Hepatocyte (in vitro differentiated cells): ENCODE measurements at places on chromosomes 5 and 9. TPM values are rescaled to one million over a fixed set of nuclear protein-coding genes. Genes with fewer than 3 reads are reported as not detected.

GRCh38 chr9:3361116-3361515 is 164.7 kb downstream of the RFX3 start:
- H3K27me3 ChIP-seq, result no peaks in the 10 kb centered on the region
- H3K27ac ChIP-seq, result no peak overlapping the region
- no peaks in the 10 kb centered on the region for H3K4me1 ChIP-seq
- no peak overlapping the region for H3K4me3 ChIP-seq
- no peak for DNase-seq
- H3K36me3 ChIP-seq, result no peaks in the 10 kb centered on the region

GRCh38 chr5:82403026-82403425 is 124.9 kb upstream of the RPS23 start:
- H3K36me3 ChIP-seq, result no peaks in the 10 kb centered on the region
- no peaks in the 10 kb centered on the region for H3K27me3 ChIP-seq
- no peak overlapping the region for H3K27ac ChIP-seq
- no peak overlapping the region for H3K4me3 ChIP-seq

The PRUNE2 gene
- total RNA-seq, result 4.1 and 8.8 TPM in 2 replicates

The IFNA5 gene
- not detected in 2 replicates for total RNA-seq

- no peak overlapping the region for H3K4me3 ChIP-seq
- H3K27ac ChIP-seq, result no peak overlapping the region
- no peaks in the 10 kb centered on the region for H3K27me3 ChIP-seq
- no peaks in the 10 kb centered on the region for H3K4me1 ChIP-seq
- H3K36me3 ChIP-seq, result no peaks in the 10 kb centered on the region
Observed at GRCh38 chr5:16596581-16596940, 20.2 kb downstream of the RETREG1 start.

- no peaks in the 10 kb centered on the region for H3K27me3 ChIP-seq
- peaks cover 4% of the 10 kb centered on the region for H3K4me1 ChIP-seq
Observed at GRCh38 chr5:138661991-138662434, 86.8 kb upstream of the HSPA9 start.

- H3K27ac ChIP-seq, result no peak overlapping the region
- H3K4me3 ChIP-seq, result no peak overlapping the region
- no peaks in the 10 kb centered on the region for H3K36me3 ChIP-seq
- H3K4me1 ChIP-seq, result no peaks in the 10 kb centered on the region
Observed at GRCh38 chr5:19880859-19881436, 107.1 kb downstream of the CDH18 start.

GRCh38 chr5:73582285-73583145 is 17.0 kb downstream of the UTP15 start:
- no peak for DNase-seq
- no peaks in the 10 kb centered on the region for H3K27me3 ChIP-seq
- no peaks in the 10 kb centered on the region for H3K36me3 ChIP-seq
- H3K4me3 ChIP-seq, result no peak overlapping the region
- H3K4me1 ChIP-seq, result no peaks in the 10 kb centered on the region

DNA sequence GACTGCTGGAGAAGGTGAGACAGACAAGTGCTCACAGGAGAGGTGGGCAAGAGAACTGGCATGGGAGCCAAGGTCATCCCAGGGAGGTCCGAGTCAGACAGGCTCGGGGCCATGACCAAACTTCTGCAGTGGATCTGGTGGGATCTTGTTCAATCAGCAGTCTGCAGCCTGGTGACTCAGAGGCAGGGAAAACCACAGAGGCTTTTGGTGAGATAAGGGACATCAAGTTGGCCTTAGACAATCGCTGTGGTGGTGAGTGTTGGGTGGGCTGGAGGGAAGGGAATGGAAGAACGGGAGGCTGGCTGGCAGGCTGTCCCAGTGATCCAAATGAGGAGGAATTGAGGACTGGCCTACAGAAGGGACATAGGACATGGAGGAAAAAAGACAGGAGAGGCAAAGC is 123.8 kb downstream of the TMEM174 start:
- H3K27me3 ChIP-seq, result peaks cover 74% of the 10 kb centered on the region
- H3K36me3 ChIP-seq, result no peaks in the 10 kb centered on the region
- H3K27ac ChIP-seq, result no peak overlapping the region
- DNase-seq, result no peak
- H3K4me3 ChIP-seq, result no peak overlapping the region

The TEX48 gene
- total RNA-seq, result not detected in 2 replicates

The HRCT1 gene
- 0.24 and 0.90 TPM in 2 replicates for total RNA-seq

The FAM221B gene
- total RNA-seq, result not detected in 2 replicates

GRCh38 chr9:89706731-89707191 is 101.9 kb downstream of the GADD45G start:
- no peaks in the 10 kb centered on the region for H3K4me1 ChIP-seq
- no peak overlapping the region for H3K27ac ChIP-seq
- no peaks in the 10 kb centered on the region for H3K27me3 ChIP-seq
- H3K4me3 ChIP-seq, result no peak overlapping the region
- no peak for DNase-seq

- no peaks in the 10 kb centered on the region for H3K36me3 ChIP-seq
- no peak overlapping the region for H3K4me3 ChIP-seq
- DNase-seq, result no peak
- H3K4me1 ChIP-seq, result no peaks in the 10 kb centered on the region
Observed at GRCh38 chr9:97889941-97890887, 32.1 kb downstream of the TRMO start.
